ENCODE measurements at places on chromosomes 3 and 15.

- no peak for DNase-seq
Observed at GRCh38 chr3:13746385-13746784, 133.5 kb downstream of the WNT7A start.

GRCh38 chr3:145266368-145266767, 894.6 kb downstream of the PLOD2 start:
- DNase-seq: no peak

- DNase-seq: no peak
Observed at GRCh38 chr3:151230646-151231045, 27.6 kb upstream of the GPR171 start.

GRCh38 chr3:159848348-159849118, 140.1 kb upstream of the IL12A start:
- DNase-seq: no peak

- DNase-seq: no peak
Observed at GRCh38 chr3:139251529-139251928, 92.3 kb upstream of the MRPS22 start.

- no peak for DNase-seq
Observed at GRCh38 chr3:140723576-140723975, 45.7 kb downstream of the TRIM42 start.

DNA sequence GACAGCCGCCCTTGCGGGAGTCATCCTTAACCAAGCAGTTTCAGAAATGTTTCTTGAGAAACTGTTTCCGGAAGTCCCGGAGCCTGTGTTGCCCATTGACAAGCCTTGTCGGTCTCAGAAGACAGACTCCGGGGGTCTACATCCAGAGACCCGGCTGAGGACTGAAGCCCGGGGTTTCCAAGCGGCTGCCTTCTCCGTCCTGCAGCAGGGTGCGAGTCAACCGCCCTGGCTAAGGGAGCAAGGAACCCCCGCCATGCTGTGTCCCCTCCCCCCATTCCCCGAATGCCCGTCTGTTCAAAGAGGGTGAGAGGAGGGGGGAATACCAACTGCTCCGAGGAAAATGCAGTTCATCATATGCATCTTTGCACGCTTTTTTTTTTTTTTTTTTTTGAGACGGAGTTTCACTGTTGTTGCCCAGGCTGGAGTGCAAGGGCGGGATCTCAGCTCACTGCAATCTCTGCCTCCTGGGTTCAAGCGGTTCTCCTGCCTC, 61.6 kb downstream of the ATP1B3 start:
- no peak for DNase-seq

- DNase-seq: no peak
Observed at GRCh38 chr3:99332718-99333117, 305.7 kb upstream of the COL8A1 start.

DNA sequence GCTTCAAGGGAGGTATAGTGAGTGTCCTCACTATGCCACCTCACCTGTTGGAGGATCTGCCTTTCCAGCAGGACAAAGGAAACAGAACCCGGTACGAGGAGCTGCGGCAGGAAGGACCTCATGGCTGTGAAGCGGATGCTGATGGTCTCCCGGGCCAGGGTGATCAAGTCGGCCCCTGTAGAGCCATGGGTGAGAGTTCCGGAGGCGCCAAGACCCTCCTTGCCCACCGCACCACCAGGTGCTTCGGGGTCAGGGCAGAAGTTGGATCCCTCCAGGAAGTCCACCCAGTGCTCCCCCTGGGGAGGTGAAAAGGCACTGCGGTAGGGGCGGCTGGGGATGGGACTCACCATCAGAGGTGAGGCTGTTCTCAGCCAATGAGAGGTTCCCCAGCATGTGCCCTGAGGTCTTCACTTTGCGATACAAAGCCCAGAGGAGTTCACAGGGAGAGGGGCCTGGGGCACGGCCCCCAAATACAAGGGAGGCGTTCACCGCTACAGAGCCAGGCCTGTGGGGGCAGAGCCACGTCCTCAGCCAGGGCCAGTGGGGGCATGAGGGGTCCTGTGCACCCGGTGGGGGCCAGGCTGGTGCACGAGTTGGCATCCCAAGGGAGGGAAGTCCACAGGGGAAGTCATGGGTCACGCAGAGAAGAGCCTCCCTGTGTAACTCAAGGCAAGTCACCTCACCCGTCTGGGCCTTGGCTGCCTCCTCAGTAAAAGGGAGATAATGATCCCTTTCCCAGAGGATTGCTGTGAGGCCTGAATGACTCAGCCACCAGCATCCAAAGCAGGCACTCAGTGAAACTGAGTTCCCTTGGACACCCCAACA, 27.7 kb downstream of the C15orf39 start:
- no peak for DNase-seq

DNA sequence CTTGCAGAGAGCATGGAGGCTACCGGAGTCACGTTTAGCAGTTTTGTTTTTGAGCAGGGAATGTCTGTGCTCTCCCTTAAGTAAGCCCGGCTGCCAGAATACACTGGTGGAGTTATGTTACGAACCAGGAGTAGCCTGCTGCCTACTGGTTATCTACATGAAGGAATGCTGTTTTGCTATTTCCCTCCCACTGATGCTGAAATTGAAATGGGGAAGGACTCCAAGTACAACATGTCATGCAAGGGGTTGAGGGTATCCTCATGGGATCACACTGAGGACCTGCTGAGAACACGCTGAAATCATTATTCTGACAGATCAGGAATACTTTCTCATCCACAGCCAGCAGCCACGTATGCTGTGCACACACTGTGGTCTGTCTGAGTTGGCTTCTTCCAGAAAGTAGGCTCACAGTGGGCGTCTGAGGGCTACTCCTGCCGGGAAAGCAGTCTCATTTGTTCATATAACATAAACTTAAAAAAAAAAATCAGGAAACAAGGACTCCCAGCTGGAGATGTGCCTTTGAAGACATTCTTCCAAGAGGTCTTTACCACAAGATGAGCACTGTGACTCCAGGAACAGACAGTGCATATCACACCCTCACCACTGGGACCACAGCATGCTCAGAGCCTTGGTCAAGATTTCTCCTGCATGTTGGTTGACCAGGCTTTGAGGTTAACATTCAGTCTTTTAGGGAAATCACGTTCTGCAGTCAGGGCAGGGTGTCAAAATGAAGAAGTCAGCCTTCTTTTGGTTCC, 300.4 kb upstream of the RASGRP1 start:
- no peak for DNase-seq

DNA sequence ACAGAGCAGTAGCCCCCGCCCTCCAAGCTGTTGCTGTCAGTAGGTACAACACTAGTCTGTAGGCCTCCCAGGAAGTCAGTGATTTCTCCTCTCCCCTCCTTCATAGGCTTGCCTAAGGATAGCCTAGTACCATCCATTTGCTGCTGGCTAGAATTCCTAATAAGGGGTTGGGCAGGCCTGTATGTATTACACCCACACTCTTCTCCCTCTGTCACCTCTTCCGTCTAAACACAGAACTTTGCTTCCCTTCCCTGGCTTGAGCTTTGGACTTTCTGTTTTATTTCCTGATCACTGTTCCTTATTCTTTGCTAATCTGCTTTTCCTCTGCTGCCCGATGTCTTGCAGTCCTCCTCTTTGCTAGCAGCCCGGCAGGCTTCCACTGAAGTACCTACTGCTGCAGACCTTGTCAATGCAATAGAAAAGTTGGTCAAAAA, 93.4 kb upstream of the UMPS start:
- DNase-seq: no peak

- DNase-seq: no peak
Observed at GRCh38 chr15:44584162-44584749, 47.3 kb downstream of the EIF3J start.
